Ammon's horn (tissue), 1 donor: ENCODE measurements at places on chromosomes 12 and 14.

DNA sequence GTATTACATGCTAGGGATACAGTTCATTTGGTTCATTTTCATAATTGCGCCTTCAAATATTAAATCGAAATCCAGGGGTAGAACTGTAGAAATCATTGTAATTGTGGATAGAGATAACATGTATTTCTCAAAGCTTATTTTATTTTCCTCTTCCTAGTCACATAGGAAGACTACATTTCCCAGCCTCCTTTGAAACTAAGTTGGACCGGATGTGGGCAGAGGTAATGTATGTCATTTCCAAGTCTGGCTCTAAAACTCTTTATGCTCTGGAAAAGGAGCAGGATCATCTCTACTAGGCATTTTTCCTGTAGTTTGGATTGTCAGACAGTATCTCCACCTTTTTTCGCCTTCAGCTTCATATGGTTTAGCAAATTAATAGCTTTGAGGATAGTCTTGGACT lies 70.1 kb upstream of the CRY1 start:
- no peak for DNase-seq

- peak; percentile 54 for DNase-seq
These were observed 441 bp downstream of the RAB5B start for GRCh38 chr12:55974308-55974730.

- no peak for DNase-seq
These were observed 31.7 kb downstream of the GRIP1 start for GRCh38 chr12:66647034-66647691.

DNA sequence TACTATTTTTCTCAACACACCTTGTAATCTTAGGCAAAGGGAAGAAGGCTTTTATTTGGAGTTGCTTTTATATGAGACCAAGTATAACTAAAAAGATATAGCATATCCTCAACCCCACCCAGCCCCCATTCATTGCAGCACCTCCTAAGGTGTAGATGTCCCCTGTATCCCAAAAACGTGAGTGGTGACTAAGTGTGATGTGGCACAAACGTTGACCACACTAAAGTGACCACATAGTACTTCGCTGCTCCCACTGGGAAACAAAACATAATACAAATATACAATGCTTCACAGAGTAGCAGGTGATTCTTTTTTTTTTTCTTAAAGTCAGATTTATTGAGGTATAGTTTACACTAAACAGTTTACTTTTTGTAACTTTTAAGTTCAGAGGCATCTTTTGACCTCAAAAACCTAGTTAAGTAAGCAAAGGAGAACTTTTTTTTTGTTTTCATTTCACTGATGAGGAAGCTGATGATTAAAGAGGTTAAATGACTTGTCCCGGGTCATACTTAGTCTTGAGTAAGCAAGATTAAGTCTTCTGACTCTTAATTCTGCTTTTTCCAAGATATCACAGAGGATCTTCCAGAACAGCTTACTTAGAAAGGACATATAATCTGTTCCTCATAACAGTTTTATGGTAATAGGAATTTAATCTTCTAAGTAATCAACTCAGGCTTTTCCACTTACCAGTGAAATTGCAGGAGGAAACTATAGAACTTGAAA lies 245.2 kb upstream of the PLEKHG7 start:
- no peak for DNase-seq

DNA sequence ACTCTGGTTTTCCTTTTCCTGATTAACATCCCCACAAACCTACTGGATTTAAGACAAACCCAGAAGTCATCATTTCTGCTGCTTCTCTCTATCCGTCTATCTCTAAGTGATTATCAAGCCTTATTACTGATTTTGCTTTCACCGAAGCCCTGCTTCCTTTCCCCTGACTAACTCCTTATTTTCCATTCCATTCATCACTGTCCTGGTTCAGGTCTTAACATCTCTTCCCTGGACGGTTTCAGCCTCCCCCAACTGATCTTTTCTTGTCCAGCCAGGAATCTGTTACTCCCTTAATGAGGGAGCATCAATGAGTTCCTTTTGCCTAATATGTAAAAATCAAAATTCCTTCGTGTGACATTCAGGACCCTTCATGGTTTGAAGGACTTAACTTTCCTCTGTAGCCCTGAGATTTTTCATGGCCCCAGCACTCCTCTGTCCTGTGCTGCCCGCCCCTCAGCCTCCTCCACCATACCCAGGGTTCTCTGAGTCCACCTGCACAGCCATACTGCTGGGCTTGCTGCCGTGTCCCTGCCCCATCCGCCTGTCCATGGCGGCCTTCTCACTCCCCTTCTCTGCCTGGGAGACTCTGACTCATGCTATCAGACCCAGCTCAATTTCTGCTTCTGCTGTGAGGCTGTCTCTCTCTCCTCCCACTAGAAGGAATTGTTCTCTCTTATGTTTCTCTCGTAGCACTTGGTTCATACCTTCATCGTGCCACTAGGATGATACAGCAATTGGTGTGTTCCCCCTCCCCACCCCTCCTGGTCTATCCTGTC lies 167.8 kb upstream of the HIF1A start:
- DNase-seq: no peak

GRCh38 chr12:66137937-66138336 lies 7.4 kb upstream of the LLPH start:
- no peak for DNase-seq

GRCh38 chr12:127685931-127686330 lies 581.0 kb upstream of the TMEM132C start:
- DNase-seq: no peak

- no peak for DNase-seq
These were observed 48.4 kb downstream of the ELK3 start for GRCh38 chr12:96242597-96242996.

GRCh38 chr12:46470036-46470627 lies 97.6 kb upstream of the SLC38A2 start:
- no peak for DNase-seq

DNA sequence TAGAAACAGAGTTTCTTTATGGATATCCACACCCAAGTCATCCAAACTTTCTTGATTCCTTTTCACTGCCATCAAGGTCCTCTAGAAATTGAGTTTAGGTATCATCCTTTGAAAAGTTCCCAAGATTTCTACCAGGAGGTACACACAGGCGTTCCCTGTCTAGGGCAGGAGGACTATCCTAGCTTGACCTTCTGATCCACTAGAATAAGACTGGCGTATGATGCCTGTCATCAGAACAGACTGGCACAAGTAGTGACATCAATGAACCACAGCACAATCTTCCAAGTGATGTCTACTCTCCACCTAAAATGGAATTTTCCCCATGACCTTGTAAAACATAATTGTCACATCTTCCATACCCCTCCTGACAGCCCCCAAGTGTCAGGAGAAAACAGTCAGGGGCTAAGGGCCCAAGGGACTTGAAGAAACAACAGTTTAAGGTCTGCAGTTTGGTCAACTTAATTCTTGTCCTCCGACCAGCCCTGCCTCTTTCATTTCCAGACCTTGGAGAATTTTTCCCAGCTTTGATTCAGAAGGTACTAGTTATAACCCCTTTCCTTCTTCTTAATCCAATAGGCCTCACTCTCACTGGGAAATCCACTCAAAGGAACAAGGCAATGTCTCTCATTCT lies 100.7 kb upstream of the FKBP4 start:
- DNase-seq: no peak

- DNase-seq: no peak
These were observed 15.0 kb downstream of the DEPDC4 start for GRCh38 chr12:100251917-100252316.

GRCh38 chr12:113610698-113611097 lies 139.0 kb upstream of the LHX5 start:
- no peak for DNase-seq

- no peak for DNase-seq
These were observed 9.9 kb upstream of the SLC38A2 start for GRCh38 chr12:46382408-46382963.

GRCh38 chr12:92362785-92363184 lies 217.1 kb upstream of the BTG1 start:
- DNase-seq: no peak

DNA sequence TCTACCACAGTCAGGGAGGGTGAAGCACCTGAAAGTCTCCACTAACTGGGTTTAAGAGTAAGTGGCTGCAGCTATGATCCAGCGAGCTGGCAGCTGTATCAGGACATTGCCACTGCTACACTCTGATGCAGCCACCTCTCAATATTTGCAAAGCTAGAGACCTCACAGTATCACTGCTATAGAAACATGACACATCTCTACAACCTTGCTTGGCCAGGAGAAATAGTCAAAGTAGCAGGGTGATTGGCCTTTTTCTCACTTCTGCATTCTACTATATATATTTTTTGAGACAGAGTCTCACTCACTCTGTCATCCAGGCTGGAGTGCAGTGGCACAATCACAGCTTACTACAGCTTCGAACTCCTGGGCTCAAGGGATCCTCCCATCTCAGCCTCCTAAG lies 9.3 kb upstream of the FMNL3 start:
- DNase-seq: no peak

DNA sequence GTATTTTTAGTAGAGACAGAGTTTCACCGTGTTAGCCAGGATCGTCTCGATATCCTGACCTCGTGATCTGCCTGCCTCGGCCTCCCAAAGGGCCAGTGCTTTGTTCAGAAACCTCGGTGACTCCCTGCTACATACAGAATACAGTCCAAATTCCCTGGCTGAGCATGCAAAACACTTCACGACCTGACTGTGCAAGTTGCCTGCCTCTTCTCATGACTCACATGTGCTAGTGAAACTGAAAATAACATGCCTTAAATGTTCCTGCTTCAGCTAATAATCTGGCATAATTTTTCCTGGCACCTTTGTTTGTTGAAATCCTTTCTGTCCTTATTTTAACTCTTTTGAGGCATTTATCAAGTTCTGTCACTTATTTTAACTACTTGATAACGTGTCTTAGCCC lies 8.2 kb downstream of the DMAC2L start:
- peak; percentile 41 for DNase-seq

GRCh38 chr14:103190741-103191140 lies 67.5 kb downstream of the TNFAIP2 start:
- DNase-seq: no peak

DNA sequence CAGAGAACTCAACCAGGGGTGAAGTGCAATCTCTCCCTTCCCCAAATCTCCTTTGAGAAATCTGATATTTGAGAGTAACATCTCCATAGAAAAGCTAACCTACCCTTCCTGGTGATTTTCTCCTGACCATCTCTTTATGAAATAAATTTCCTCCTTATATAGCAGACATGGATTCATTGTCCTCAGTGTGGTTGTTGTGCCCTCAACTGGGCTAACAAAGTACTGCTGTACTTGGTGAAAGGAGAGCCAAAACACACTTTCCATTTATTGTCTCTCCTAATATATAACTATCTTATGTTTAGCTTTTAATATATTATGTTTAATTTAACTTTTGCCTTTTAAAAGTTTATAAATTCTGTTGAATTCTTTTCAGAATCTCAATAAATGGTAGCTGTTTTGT lies 65.1 kb upstream of the SLCO1B1 start:
- DNase-seq: no peak

DNA sequence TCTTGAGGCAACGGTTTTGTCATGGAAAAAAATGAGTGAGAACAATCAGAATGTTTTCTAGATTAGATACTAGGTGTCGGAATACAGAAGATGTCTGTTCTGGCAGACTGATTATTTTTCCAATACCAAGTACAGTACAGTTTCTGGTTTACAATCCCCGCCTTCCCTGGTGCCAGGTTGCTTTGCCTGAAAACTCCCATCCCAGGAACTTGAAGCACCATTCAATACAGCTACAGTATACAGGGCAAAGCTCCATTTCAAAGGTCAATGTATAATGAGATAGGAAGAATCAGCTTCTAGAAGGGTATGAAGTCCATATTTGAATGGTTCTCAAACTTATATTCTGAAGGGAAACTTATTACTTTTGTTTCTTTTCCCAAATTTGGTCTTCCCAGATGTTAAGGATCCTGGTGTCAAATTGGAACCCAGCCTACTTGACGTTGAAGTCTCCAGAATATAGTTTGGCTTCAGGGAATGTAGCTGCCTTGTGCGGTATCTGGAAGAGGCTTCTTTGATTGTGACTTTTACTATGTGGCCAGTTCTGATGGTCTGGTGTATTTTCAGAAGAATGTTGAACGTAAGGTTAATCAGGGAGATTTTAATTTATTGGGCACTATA lies 238.0 kb upstream of the ATP2B1 start:
- DNase-seq: no peak

DNA sequence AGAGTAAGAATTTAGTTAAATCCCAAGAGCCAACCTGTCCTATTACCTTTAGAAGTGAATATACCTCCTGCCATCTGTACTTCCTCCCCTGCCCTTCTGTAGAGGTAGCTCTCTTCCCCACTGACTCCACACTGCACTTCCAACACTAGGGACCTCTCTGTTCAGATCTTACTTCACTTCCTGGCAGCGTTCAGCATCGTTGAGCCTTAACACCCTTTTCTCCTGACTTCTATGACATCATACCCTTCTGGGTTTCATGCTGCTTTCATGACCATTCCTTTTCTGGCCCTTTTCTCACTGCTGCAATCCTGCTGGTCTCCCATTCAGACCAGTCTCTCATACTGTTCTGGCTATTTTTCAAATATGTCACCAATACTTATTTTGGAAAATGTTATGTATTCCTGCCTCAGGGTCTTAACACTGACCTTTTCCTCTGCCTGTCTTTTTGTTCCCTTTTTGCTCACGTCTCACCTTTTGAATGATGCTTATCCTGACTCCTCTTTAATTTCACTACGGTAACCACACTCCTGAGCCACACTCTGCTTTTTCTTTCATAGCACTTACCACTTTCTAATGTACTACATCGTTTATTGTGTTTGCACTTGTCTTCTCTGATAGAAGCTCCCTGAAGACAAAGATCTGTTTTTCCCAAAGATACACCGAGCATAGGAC lies 67.6 kb downstream of the PLEKHA5 start:
- no peak for DNase-seq

DNA sequence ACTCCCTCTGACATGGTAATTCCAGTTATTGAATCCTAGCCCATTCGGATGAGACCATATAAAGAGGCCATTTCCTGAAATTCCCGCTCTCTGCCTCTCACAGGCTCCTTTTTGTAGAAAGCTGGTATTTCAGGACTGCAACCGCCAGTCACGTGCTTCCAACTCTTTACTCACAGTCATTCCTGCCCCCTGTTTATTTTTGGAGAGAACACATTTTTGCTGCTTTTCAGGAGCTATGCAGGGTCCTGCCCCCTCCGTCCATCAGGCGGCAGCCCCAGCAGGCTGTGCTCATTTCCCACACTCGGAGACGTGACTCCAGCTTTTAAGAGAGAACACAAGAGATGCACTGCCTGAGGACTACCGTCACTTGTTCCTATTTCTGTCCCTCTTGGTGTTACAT lies 26.8 kb downstream of the IFT43 start:
- DNase-seq: peak; percentile 13

GRCh38 chr12:103505371-103506236 lies 9.8 kb upstream of the C12orf42 start:
- DNase-seq: no peak

DNA sequence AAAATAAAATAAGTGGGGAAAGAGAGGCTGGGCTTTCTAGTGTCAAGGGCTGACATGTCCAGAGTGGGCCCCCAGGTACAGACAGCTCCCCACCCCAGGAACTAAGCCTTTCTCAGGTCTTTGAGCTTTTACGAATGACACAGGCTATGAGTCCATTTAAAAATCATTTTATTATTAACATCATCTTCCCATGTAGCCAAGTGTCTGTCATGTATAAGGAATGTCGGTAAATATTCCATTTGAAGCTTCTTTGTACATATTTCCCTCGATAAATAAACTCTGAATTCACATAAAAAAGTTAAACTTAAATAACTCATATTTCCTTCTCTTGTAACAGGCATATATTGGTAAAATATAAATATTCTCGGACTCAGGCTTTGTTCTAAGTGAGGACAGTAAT lies 143.6 kb downstream of the CALM1 start:
- no peak for DNase-seq

GRCh38 chr12:75913502-75914351 lies 117.8 kb downstream of the PHLDA1 start:
- no peak for DNase-seq
